ENCODE measurements at places on chromosomes 5 and 9.

- DNase-seq, result no peak
Observed at GRCh38 chr5:179226696-179227095, 118.6 kb downstream of the ADAMTS2 start.

DNA sequence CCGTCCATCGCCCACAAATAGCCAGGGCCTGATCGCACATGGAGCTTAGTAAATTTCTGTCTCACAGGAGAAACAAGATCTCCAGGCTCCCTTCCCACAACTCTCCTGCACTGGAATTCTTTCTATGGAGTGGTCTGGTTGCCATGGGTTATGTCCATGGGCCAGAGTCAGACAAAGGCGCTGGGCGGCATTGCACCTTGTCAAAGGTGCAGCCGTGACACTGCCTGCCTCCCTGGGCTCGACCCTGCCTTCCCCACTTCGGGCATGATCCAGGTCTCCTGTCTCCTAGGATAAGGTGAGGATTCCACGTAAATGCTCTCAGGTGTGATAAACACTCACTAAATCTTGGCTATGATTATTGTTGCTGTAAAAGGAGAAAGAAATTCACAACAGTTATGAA is 130.0 kb downstream of the ADAMTS16 start:
- DNase-seq, result no peak

GRCh38 chr5:171205375-171205774 is 103.7 kb upstream of the TLX3 start:
- no peak for DNase-seq

DNA sequence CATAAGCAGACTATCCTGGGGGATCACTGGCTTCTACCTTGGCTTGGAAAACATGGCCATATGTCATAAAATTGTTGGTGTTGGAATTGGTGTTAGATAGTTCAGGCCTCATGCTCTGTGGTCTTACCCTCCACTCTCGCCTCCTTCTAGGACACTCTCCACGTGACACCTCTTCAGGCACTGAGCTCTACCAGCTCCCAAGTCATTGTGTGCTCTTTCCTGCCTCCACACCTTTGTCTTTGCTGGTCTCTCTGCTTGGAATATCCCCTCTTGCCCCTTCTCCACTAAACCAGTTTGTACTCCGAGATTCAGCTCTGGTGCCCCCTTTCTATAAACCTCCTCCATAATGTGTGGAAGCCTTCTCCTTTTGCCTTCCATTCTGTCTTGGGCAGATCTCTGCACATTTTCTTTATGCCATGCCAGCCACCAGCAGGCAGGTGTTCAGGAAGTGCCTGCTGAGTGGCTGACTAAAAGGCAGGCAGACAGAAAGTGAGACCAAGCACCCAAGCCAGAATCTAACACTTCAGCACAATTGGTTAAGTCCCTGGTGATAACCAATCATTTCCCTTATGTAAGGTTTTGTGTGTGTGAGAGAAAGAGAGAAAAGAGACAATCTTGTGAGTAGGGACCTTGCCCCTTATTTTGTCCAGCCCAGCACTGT is 37.7 kb downstream of the SAR1B start:
- no peak for DNase-seq

- no peak for DNase-seq
Observed at GRCh38 chr5:158869092-158869491, 230.6 kb downstream of the EBF1 start.

DNA sequence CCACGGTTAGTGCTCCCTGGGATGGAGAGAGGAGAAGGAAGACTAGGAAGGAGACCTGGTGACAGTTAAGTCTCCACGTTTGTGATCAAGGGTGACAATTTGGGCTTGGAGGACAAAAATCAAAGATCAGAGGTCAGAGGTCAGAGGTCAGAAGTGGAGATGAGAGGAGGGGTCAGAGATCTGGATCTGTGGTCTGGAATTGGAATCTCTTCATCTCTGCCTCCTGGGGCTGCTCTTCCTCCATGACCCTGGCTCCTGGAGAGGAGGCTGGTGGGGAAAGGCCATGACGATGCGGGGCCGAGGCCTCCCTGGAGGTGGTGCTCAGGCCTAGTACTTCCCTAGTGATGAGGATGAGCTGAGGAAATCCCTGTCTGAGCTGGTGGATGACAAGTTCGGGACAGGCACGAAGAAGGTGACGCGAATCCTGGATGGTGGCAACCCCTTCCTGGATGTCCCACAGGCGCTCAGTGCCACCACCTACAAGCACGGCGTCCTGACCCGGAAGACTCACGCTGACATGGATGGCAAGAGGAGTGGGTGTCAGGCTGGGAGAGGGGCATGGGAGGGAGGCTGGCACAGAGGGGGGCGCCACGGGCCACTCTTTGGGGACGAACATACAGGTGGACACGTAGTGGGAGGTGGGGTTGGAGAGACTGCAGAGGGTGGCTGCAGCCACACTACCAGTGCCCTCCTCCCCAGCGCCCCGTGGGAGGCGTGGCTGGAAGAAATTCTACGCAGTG is 41.0 kb downstream of the PSD2 start:
- DNase-seq, result no peak

GRCh38 chr9:91188719-91189590 is 172.8 kb downstream of the AUH start:
- no peak for DNase-seq

DNA sequence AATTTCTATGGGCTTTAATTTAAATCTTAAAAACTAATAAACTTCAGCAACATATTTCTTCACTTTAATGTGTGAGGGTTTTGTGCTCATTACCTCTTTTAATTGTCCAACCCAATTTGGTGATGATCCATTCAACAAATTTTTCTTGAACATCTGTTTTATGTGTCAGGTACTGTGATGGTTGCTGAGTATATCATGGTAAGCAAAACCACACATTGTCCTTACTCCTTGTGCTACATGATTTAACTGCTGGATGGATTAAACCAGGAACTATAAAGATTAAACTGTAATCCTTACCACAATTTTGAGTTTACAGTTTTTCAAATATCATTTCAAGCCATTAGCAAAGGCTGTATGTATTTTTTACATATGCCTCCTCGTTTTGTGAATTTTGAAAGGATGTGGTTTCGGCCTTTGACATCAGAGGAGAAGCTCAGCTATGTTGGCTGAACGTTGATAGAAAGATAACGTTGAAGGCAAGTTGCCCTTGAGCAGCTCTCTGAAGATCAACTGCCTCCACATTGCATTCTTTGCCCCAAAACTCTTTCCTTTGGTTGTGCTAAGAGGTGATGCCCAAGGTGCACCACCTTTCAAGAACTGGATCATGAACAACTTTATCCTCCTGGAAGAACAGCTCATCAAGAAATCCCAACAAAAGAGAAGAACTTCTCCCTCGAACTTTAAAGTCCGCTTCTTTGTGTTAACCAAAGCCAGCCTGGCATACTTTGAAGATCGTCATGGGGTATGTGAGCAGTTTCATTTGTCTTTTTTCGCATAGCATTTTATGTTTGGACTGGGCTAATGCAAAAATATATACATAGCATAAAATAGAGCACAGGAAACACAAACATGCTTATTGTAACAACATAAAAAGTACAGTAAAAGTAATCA is at the start of gene ITK:
Gene ITK (plus strand): TSS at position 467 of the 891 bp plus-strand sequence. CDS start 138 bp downstream, at position 605.
- no peak for DNase-seq

DNA sequence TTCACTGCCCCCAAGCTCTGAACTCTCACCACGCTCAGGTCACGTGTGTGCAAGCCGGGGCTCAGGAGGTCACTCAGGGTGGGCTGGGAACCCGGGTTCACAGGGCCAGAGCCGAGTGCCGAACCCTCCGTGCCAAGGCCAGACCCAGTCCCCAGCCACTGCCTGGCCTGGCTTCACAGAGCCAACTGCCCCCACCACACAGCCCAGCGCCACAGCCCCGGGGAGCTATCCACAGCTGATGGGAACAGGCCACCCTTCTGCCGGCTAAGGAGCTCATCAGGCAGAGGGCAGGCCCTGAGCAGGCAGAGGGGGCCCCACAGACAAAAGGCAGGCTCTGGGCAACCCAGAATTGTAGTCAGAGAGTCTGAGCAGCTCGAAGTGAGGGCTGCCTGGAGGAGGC is 117.0 kb downstream of the VAV2 start:
- no peak for DNase-seq

GRCh38 chr9:121865060-121865459 is 213.6 kb downstream of the DAB2IP start:
- DNase-seq, result no peak

DNA sequence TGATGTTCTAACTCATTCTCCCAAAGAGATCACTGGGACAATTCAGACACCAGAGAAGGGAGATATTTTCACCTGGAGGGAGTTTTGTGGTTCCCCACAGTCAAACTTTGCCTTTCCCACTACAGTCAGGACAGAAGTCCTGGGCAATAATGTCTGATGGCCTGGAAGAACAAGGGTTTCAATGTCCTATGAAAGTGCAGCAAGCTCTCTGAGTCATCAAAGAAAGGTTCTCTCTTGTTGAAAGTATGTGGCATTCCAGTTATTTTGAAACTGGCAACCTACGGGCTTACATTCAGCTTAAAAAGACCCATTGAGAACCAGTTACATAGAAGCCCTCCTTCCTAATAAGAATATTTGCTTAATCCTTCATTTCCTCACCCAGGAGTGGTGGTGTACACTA is 103.9 kb downstream of the INSYN2B start:
- DNase-seq, result no peak

DNA sequence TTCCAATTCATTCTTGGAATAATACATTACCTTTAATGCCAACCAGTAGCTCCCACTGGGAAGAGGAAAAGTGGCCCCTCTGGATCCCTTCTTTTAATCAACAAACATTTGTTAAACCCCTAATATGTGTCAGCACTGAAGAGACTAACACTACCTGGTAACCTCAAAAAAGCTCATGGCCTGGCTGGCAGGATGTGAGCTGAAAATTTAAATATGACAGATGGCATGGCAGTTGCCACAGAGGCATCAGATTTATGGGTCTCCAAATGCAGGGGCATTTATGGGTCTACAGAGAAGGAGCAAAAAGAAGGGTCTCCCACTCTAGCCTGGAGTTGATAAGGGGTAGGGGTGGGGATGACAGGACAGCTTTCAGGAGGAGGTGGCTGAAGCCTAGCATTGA is 12.5 kb downstream of the DNAH5 start:
- DNase-seq, result no peak

GRCh38 chr5:30453168-30453567 is 740.3 kb upstream of the CDH6 start:
- DNase-seq, result no peak

DNA sequence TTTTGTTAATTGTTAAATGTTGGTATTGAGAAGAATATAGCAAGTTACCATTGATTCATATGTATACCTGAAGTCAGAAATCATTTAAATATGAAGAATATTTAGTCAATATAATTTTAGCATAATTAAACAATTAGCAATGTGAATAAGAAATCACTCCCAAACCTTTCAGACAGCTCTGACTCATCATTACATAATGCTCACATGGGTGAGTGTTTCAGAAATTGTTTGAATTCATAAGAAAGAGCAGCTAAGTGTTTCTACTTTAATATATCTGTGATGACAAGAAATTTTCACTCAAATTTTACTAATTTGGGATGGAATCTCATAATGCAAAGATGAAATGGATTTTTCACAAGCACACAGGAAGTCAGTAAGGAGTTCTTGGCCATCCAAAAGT is 42.0 kb upstream of the CDC42SE2 start:
- no peak for DNase-seq

- no peak for DNase-seq
Observed at GRCh38 chr5:53165431-53166182, 56.0 kb upstream of the MOCS2 start.

DNA sequence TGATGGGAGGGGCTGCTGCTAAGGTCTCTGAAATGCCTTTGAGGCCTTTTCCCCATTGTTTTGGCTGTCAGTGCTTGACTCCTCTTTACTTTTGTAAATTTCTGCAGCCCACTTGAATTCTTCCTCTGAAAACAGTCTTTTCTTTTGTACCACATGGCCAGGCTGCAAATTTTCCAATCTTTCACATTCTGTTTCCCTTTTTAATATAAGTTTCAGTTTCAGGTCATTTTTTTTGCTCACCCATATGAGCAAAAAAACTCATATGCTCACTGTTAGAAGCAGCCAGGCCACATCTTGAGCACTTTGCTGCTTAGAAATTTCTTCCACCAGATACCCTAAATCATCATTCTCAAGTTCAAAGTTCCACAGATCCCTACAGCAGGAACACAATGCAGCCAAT is 234.6 kb upstream of the ADRA1B start:
- DNase-seq, result no peak

DNA sequence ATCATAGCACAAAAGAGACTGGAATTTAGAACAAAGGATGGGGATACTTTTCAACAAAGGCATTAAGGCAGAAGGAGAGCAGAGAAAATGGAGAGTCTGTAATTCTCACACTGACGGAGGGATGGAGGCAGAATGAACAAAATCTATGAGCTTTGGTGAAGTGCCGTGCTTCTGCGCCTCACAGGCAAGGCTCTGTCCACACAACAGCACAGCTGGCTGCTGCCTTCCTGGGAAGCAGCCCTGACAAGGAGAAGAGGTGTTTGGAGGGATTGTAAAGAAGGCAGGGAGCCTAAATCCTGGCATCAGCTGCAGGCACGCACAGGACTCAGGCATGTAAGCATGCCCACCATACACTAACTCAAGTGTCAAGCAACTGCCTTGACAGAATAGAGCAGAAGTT is 485.2 kb upstream of the KIF2A start:
- no peak for DNase-seq

DNA sequence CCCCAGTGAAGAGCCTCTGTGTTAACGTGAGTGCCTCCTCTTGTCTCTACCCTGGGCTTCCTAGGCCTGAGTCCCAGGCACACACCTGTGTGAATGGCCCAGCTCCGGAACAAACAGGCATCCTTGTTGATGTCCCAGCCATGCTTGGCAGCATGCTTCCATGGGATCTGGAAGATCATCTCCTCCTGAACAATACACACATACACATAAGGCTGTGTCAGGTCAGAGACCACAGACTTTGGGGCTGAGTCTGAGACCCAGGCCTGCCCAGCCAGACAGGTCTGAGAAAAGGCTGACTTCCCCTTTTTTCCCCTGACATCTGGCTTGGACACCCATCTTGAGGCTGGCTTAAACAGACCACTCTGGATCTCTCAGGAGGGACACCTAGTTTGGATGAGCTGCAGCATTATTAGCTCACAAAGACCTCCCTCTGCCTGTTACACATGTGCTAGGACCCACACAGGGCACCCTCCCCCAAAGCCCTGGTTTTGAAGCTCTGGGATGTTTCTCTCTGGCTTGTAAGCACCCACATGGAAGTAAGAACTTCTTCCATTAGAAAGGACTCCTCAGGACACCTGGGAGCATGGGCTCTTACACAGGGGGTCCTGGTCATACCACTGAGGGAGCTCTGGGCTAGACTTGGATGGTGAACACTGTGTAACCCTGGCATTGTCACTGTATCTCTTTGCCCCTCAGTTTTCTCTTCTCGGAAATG is 2.6 kb downstream of the IRF1 start:
- DNase-seq, result no peak
